ENCODE measurements at places on chromosomes 7 and 10.

GRCh38 chr7:138838166-138838565, 40.2 kb upstream of the ATP6V0A4 start:
- DNase-seq: no peak

GRCh38 chr10:95408983-95409873, 118.4 kb upstream of the PDLIM1 start:
- DNase-seq: no peak

DNA sequence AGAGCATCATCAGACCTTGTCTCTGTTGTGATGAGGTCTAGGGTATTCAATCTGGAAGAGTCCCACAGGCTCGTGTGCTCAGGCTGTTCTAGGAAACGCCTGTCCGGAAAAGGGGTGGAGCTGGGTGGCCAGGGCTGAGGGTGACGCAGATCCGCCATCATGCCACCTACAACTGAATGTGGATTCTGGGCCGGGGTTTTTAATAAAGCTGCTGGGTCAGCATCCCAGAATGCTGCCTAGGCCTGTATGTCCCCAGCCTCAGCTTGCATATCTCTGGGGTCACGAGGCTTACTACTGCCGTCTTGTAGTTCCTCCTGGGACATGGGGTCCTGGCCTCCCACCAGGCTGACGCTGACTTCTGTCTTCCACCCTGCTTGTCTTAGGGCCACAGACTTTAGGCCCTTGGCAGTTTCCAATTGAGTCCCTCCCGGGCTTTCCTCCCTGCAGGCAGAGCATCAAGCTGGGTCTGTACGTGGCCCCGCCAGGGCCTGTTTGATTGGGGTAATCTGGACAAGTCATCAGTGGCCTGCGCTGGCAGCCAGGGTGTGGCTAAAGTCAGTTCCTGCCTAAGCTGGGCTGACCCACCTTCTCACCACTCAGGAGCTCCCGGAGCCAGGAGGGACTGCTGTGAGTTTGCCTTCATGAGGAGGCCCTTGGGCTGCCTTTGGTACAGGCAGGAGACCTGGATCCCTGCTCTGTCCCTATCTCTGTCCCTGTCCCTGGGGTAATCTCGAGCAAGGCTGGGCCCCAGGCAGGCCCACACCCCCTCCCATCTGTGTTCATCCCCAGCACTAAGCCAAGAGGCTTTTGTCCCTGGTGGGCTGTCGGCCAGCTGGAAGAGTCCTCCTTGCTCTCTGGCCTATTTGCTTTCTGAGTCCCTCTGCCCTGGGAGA, 79.9 kb downstream of the ZMIZ1 start:
- no peak for DNase-seq

DNA sequence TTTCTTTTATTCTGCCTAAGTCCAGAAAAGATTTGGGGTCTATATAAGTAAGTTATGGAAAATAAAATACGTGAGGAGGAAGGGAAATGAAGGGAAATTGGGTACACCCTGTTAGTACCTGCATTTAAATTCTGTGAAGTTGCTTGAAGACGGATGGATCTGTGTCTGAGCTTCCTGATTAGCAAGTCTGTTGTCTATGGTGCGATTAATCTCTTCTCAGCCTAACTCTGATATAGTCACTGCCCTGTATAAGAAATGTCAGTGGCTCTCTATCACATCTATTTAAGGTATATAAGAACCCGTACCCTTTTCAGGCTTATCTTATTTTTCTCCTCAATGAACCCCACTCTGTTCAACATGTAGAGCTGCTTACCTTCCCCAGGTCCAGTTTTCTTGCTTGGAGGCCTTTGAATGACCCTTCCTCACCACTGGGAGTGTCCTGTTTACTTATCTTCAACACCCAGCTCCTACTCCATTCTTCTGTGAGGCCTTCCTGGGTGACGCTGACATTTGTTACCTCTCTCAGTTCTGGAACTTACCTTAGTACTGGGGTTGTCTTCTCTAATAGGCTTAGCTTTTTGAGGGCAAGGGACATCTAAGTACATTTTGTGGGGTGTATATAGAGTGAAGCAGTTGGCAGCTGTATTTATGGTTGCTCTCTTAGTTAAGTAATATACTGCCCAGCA, 149.6 kb upstream of the PRPS1L1 start:
- DNase-seq: no peak

DNA sequence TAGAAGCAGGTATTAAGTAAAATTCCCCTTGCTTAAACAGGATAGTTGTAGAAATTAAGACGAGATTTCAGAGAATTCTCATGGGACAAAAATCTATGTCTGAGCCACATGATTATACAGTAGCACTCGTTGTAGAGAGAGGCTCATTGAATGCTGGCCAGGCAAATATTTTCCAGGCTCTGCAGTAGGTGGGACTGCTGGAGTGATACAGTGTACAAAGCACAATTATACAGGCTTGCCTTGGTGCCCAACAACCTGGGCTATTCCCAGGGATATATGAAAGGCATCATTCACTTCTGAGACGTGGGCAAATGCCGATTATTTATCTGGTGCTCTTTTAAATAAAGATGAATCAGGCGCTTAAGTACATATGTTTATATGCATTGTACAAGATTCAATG, 380.6 kb downstream of the PHTF2 start:
- DNase-seq: no peak

DNA sequence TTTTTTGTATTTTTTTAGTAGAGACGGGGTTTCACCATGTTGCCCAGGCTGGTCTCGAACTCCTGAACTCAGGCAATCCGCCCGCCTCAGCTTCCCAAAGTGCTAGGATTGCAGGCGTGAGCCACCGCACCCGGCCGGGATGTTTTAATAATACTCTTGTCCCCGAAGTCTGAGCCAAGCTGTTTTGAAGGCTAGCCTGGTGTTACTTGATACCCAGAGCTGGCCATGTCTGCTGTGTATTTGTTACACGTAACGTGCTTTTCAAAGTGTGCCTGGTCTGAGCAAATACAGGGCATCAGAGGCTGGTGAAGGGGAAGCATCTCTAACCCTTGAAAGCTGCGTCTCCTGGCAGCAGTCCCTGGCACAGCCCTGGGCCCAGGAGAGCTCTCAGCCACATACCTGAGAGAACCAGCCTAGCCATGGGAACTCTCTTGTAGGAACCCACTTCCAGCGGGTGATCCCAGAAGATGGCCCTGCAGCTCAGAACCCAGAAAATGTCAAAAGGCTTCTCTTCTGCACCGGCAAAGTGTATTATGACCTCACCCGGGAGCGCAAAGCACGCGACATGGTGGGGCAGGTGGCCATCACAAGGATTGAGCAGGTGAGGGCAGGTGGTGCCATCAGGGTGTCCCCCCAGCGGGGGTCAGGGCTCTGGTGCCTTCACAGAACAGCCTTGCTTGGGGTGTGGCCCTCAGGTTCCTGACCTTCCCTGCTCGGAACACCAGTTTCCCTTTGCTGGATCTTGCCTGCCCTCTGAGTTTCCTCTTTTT, 41.7 kb upstream of the ZMIZ2 start:
- DNase-seq: no peak

DNA sequence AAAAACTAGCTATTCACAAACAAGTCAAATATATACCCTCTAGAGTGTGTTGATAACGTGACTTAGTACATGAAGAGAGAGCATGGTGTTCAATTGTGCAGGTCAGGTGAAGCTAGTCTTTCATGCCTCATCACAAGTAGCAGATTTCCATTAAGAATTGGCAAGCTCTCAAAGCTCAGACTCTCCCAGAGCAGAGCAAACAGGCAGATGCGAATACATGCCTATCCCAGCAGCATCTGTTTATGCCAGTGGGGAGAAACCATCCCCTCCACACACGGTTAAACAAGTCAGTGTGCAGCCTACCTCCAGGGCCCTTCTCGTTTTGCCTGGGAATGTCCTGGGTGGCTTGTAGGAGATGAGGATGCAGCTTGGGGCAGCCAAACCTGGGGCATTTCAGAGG, 532.5 kb upstream of the C7orf33 start:
- no peak for DNase-seq

DNA sequence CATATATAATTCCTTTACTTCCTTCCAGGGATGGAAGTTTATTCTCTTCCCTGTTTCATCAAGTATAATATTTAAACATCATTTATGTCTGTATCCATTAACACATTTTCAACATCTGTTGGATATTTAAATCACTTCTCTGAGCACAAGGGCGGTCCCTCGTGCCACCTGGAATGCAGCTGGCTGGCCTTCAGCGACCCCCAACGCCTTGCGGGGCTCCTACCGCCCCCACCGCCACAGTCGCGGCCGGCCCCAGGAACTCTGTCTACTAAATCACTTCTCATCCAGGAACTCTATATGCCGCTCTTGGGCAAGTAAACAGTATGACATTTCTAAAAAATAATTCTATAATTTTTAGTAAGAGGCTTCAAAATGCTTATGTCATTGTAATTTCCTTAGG, 221.1 kb upstream of the PTN start:
- DNase-seq: no peak

DNA sequence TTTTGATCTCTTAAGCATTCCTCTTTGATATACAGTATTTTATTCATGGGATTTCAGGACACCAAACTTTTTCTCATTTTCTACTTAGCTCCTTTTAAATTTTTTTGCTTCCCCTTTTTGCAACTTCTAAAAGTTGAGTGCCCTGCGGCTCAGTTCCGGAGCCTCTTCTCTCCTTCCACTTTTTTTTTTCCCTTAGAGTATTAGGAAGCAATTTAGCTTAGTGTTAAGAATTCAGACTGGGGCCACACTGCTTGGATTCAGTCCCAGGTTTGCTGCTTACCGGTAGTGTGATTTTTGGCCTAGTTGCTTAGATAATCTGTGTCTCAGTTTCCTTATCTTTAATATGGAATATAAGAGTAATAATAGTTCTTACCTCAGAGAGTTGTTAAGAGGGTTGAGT, 3.4 kb downstream of the STAM start:
- no peak for DNase-seq

DNA sequence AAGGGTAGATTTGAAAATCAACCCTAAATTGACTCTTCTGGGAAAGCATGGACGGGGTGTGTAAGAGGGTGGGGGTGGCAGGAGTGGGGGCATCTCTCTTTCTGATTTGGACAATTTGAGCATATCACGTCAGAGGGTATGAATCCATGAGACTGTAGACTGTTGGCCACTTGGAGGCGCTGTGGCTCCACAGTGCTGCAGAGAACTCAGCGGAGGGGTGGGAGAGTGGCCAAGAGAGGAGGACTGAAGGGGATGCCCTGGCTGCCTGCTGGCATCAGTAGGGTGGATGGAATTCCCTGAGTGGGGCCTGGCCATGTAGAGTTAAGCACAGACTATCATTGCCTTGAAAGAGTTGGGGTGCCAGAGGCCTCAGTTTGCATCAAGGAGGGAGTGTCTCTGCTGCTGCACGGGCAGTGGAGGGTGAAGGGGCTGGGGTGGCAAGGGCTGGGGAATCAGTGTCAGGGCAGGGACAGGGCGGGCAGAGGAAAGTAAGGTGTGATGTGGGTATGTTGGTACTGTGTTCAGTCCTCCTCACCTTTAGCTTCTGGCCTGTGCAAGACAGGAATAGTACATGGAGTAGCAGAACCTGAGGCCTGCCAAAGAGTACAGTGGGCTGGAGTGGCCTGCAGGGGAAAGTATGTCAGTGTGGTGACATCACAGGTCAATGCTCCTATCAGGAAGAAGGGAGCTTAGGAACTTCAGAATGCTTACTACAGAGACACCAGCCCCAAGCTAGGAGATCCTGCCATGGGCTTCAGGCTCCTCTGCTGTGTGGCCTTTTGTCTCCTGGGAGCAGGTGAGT, 133.5 kb upstream of the PRSS58 start:
- DNase-seq: peak; percentile 22

DNA sequence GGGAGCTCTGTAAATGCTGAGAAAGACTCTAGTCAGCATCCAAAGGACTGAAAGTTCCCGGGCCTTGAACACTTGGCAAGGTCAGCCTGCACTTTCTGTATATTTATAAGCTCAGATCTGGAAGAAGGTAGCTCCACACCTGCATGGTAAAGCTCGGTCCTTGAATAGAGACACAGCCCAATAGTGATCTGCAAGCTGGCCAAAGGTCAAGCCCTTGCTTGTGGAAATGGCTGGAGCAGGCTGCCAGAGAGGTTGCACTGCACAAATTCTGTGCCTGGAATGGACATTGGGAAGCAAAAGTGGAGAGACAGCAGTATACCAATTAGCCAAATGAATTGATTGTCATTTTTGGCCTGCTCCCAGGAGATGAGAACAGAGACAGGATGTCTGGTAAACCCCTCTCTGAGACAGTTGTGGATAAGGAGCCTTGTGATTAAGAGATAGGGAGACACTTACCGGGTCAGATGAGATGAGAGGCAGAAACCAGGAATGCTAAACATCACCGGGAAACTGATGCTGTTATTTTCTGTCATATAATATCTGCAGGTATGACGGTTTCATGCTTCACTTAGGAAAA, 8.0 kb upstream of the FRA10AC1 start:
- no peak for DNase-seq

GRCh38 chr7:2892549-2892948, 48.4 kb upstream of the GNA12 start:
- no peak for DNase-seq

GRCh38 chr7:45417735-45418134, 156.4 kb upstream of the ADCY1 start:
- no peak for DNase-seq

DNA sequence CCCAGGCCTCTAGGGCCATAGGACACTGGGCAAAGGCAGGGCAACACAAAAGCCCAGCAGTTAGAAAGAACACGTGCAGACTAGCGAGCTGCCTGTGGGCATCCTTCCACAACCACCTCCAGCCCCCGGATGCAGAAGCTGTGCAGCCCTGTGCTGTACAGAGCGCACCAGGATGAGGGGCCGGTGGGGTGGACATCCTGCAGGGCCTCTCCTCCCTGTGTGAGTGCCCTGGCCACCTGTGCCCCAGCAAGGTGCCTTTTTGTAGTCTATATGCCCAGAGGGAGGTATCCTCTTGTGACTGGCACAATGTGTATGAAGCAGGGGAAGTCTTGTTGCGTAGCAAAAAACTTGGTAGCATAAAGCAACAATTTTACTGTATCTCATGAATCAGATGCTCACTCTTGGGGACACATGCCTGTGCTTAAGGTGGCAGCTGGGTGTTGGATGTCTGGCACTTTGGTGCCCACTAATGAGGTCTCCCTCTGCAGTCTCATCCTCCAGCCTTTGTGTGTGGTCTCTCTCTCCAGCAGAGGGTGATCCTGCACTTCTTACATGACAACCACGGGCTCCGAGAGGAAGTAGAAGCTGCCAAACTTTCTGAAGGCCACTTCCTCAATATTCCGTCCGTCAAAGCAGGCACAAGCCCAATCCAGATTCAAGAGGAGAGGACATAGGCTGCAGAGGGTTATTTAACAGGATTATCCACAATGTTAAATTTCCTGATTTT, 8.7 kb downstream of the NCAPG2 start:
- peak; percentile 79 for DNase-seq

DNA sequence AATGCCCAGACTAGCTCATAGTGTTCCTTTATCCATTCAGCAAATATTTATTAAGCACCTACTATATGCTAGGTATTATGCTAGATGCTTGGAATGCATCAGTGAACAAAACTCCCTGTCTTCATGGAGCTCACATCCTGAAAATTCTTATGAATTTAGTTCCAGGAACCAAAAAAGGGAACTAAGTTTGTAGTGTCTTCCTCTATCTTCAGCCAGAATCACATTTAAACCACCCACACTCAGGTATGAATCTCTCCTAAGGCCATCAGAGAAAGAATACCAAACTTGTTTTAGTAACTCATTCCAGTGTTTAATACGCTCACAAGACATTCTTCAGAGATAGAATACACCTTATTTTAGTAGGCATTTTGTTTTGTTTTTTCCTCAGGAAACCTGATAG, 10.1 kb upstream of the EGR2 start:
- DNase-seq: no peak

GRCh38 chr7:31688996-31689395, 2.0 kb downstream of the PPP1R17 start:
- no peak for DNase-seq

Measured in stromal cell of bone marrow (primary cell).